ENCODE measurements at places on chromosomes 7 and 10. TPM values are rescaled to one million over a fixed set of nuclear protein-coding genes. Genes with fewer than 3 reads are reported as not detected.

The NRCAM gene
- 22.6 TPM for total RNA-seq

The AKR1E2 gene
- 18.4 TPM for total RNA-seq

The EXOC6 gene
- 7.9 TPM for total RNA-seq

The TMEM270 gene
- not detected for total RNA-seq

The FAM237B gene
- total RNA-seq, result not detected

The C10orf53 gene
- total RNA-seq, result not detected

The CRHR2 gene
- total RNA-seq, result not detected

The LRIT1 gene
- total RNA-seq, result not detected

The PRKRIP1 gene
- total RNA-seq, result 13.9 TPM

The CALCR gene
- total RNA-seq, result not detected

The CCL24 gene
- not detected for total RNA-seq

The DPP6 gene
- total RNA-seq, result not detected

The IFIT1B gene
- total RNA-seq, result not detected

The ACHE gene
- total RNA-seq, result 0.13 TPM

The SFTPA1 gene
- total RNA-seq, result not detected

The C7orf57 gene
- not detected for total RNA-seq

The SLC29A4 gene
- 6.5 TPM for total RNA-seq

The CTAGE4 gene
- total RNA-seq, result 0.36 TPM

The ADRB1 gene
- total RNA-seq, result not detected

The PIP gene
- total RNA-seq, result not detected

The MORN4 gene
- 6.9 TPM for total RNA-seq

The KIF5B gene
- 179 TPM for total RNA-seq

The LANCL2 gene
- total RNA-seq, result 13.6 TPM

The IDI2 gene
- total RNA-seq, result not detected

The FOXI2 gene
- total RNA-seq, result not detected

The SLC13A4 gene
- total RNA-seq, result 0.30 TPM

The LIPN gene
- total RNA-seq, result not detected

The TCAF2 gene
- 7.2 TPM for total RNA-seq

The DGKI gene
- total RNA-seq, result 12.7 TPM

The VPS37D gene
- 5.7 TPM for total RNA-seq

The AASS gene
- 34.3 TPM for total RNA-seq

The HYAL4 gene
- total RNA-seq, result not detected

The ADCYAP1R1 gene
- total RNA-seq, result not detected

The TMEM213 gene
- not detected for total RNA-seq

The JCAD gene
- 8.0 TPM for total RNA-seq

The PSTK gene
- total RNA-seq, result 2.9 TPM

Data from smooth muscle cell of the pulmonary artery (primary cell).